ENCODE measurements at places on chromosomes 5 and 9. TPM values are rescaled to one million over a fixed set of nuclear protein-coding genes. Genes with fewer than 3 reads are reported as not detected.

- DNase-seq = no peak
Observed at GRCh38 chr5:19555876-19556275, 432.1 kb downstream of the CDH18 start.

GRCh38 chr9:21399956-21400355 is 9.0 kb upstream of the IFNA8 start:
- no peak for DNase-seq

- no peak for DNase-seq
Observed at GRCh38 chr9:8762479-8763085, 963.0 kb upstream of the DMAC1 start.

- no peak for DNase-seq
Observed at GRCh38 chr5:68217047-68217355, 1.4 kb downstream of the PIK3R1 start.

GRCh38 chr5:169049712-169050111 is 251.2 kb downstream of the SLIT3 start:
- no peak for DNase-seq

C9orf50 gene
- not detected for total RNA-seq

BOD1 gene
- total RNA-seq = 46.4 TPM

ARHGEF39 gene
- total RNA-seq = 0.22 TPM

All from Right ventricle myocardium inferior (tissue), 1 donor.